ENCODE measurements at places on chromosomes 5 and 9.

- DNase-seq = no peak
These were observed 480.0 kb downstream of the CCDC171 start for GRCh38 chr9:16032799-16033198.

GRCh38 chr9:72579880-72580550 is 58.6 kb downstream of the TMC1 start:
- DNase-seq = peak; percentile 31

GRCh38 chr5:44160369-44160768 is 228.9 kb downstream of the FGF10 start:
- DNase-seq = no peak

- DNase-seq = no peak
These were observed 55.1 kb downstream of the LHFPL2 start for GRCh38 chr5:78593465-78593864.

DNA sequence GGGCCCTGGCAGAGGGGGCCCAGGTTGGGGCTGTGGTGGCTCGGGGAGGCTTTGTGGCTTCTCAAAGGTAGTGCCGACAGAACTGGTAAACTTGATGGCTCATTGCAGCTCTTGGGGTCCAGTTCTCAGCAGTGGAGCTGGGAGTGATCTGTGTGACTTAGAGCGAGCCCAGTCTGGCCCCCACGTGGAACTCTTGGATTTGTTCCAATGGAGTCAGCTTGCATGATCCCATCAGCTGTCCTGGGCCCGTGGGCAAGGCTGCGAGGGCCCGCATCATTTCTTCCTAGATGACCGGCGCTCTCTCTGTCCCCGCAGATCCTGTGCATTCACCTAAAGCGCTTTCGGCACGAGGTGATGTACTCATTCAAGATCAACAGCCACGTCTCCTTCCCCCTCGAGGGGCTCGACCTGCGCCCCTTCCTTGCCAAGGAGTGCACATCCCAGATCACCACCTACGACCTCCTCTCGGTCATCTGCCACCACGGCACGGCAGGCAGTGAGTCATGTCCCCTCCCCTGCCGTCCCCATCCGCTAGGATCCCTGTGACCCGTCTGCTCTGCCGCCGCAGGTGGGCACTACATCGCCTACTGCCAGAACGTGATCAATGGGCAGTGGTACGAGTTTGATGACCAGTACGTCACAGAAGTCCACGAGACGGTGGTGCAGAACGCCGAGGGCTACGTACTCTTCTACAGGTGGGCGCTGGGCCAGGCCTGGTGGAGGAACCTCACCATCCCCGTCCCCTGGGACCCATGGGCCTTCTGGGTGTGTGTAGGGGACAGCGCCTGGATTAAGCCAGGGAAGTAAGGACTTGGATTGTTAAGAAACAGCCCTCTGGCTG is 39.2 kb downstream of the USP20 start:
- DNase-seq = no peak

DNA sequence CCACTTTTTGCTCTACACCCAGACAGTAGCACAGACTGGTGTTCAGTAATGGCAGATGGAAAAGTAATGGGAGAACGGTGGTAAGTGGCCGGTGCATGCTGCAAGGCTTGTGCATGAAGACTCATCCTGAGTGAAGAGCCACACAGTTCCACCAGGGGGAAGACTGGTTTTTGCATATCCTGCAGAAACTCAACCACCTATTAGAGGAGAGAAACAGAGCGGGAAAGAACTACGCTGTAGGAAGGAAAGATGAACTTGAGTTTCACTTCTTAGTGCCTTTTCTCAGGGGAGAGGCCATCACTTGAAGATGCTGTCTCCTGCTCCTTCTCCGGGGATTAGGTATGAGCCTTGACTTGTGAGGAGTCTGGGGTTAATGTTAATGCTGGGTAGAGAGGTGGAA is 9.4 kb upstream of the PRSS3 start:
- DNase-seq = peak; percentile 13

DNA sequence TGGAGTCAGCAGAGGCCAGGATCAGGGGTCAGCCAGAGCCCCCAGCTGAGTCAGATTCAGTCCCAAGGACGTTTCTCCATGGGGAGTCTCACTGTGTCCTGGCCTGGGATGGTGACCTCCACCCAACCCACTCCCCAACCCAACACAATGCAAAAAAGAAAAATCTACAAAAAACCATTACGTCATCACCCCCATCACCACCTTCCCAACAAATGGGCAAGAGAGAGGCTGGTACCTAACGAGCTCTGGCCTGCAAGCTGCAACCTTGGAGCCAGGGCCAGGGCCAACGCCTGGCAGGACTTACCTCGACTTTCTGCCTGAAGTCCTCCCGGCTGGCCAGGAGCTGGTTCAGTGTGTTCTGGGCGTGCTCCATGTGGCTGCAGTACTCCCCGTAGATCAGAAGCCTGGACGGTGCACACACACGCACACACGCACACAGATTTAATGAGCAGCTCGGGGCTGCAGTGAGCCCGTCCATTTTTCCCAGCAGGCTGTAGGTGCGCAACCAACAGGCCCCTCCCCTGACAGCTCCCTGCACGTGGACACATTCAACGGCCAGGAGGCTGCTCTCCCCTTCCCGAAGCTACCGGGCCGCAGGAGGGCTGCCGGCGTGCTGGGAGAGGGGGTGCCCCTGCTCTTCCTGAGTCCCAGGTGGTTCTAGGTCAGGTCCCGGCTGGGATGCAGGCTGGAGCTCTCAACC is 59.4 kb upstream of the SARDH start:
- DNase-seq = no peak

DNA sequence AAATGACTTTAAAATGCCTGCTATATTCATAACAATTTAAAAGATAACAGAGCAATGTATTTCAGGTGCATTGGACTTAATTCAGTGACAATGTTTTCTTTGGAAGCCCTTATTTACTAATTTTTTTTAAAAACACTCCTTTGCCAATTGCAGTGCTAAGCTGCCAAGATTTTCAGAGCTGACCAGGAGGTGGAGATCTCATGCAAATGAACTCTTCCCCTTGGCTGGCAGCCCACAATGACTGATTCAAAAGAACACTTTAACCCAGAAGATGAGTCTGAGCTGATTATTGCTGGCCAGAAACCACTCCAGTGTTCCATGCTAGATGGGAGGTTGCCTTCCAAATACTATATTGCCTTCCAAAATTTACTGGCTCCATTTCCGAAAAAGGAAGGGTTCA is 128.3 kb upstream of the CCNH start:
- DNase-seq = peak; percentile 5

GRCh38 chr9:77847059-77847499 is 184.5 kb downstream of the GNAQ start:
- no peak for DNase-seq

DNA sequence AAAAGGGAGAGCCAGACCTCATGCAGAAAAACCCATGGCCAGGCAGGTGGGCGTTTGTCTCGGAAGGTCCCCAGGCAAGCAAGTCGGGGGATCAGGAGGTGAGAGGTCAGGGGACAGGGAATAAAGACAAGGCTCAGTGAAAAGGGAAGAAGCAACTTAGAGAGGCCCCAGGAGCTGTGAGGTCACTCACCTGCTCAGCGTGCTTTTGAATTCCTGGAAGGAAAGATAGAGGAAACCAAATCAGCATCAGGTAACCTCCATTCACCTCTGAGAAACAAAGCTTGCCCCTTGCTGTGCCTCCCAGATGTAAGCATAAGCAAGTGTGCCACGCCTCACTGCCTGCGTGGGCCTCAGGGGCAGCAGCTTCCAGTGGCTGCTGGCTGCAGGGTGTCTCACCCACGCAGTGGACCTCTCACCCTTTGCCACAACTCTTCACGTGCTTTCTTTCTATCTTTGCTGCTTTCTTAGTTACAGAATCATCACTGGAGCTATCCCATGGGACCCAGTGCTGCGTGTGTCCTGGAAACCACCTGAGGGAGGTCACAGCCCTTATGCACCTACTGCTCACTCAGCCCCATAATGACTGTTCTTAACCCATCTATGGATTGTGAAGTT is 6.0 kb downstream of the TRIM7 start:
- DNase-seq = no peak

DNA sequence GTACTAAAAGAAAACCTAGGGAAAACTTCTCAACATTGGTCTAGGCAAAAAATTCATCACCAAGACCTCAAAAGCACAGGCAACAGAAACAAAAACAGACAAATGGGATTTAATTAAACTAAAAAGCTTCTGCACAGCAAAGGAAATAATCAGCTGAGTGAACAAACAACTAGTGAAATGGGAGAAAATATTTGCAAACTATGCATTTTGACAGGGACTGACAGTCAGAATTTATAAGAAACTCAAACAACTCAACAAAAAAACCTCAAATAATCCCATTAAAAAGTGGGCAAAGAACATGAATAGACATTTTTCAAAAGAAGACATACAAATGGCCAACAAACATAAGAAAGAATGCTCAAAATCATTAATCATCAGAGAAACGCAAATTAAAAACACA is 189.4 kb downstream of the AUH start:
- no peak for DNase-seq

DNA sequence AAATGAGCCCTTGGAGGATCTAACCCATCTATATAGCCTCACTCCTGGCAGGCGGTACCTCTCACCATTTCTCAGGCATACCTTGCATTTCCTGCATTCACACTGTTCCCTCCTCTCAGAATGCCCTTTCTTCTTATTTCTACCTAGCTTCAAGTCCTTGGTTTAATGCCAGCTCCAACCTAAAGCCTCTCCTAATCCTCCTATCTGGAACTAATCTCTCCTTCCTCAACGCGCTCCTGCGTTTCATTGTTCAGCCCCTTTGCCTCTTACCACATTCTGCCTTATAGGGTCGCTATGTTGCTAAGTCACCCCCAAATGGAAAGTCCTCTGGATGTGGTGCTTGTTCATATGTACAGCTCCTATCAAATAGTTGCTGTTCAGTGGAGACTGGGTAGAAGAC is 288.5 kb upstream of the TUT7 start:
- DNase-seq = no peak

GRCh38 chr9:126723807-126724172 is 81.0 kb upstream of the ZBTB43 start:
- no peak for DNase-seq

GRCh38 chr9:35859310-35859989 is 10.8 kb downstream of the OR13J1 start:
- DNase-seq = peak; percentile 36
